ENCODE measurements at places on chromosomes 3 and 15.

- peak; percentile 8 for DNase-seq
Observed at GRCh38 chr3:126034481-126035361, 49.2 kb downstream of the SLC41A3 start.

- no peak for DNase-seq
Observed at GRCh38 chr15:81294516-81294880, 29.4 kb downstream of the STARD5 start.

DNA sequence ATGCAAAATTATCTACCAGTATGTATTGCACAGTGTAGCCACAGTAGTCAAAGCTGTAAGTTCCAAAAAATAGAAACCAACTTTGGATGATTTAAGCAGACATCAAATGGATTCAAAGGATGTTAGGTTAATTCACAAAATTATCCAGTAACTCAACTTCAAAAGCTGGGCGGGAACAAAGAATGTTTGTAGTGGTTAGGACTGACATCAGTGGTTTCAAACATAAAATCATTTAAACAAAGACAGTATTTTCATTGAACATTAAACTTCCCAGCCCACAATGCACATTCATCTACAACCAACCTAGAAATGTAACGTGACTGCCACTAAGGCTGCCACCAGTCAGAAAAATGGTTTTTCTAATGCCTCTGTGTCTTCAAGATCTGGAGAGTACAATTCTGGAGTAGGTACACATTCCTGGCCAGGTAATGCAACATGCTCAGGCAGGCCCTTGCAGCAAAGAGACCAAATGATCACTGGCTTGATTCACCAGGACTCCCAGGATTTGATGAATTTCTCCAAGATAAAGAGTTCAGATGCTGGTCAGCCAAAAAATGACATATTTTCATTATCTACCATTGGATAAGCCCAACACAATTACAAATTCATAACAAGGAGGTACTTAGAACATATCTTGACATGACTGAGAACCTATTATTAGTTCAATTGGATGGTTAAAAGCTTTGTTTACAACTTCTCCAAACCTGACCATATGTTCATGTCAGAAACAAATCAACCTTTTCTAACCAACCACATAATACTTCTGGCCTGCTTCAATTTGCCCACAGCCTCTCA, 189.8 kb upstream of the CNTN4 start:
- no peak for DNase-seq

DNA sequence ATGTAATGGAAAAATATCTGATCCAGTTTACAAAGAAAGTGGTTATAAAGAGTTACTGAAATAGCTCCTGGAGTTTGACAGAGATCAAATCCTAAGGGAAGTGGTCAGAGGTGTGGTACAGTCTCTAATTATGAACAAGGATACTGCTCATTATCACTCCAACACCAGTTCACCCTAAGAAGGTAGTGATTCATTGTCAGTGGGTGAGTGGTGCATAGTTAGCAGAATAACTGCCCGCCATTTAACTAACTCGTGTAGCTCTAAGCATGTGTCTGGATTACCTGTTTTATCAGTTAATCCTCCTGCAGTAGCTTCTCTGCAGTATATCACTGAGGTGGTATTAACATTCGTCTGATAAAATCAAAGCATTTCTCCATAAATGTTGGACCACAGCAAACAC, 700.1 kb downstream of the NLGN1 start:
- DNase-seq, result no peak

- peak; percentile 69 for DNase-seq
Observed at GRCh38 chr3:141452045-141452444, 34.8 kb upstream of the RASA2 start.

DNA sequence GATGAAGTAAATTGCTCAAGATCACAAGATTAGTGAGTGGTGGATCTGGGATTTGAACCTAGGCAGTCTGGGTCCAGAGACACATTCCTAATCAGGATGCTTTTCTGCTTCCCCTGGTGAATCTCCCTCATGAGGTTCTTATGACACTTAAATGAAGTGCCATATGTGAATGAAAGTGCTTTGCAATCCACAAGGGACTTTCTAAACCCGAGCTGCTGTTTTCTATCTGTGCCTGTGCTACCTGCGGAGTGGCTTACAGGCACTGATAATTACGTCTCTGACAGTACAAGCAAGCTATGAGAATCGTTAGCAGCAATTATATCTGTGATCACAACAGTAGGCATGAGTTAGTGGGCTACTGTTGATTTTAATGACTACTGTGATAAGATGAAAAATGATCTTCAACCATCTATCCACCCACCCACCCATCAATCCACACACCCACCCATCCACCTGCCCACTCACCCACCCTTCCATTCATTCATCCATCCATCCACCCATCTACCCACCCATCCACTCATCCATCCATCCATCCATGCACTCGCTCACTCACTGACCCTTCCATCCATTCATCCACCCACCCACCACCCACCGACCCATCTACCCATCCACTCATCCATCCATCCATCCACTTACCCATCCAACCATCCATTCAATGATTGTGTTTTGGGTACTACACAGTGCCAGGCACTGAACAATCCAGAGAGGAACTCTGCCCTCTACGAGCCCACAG, 51.8 kb downstream of the ATP2B2 start:
- no peak for DNase-seq

DNA sequence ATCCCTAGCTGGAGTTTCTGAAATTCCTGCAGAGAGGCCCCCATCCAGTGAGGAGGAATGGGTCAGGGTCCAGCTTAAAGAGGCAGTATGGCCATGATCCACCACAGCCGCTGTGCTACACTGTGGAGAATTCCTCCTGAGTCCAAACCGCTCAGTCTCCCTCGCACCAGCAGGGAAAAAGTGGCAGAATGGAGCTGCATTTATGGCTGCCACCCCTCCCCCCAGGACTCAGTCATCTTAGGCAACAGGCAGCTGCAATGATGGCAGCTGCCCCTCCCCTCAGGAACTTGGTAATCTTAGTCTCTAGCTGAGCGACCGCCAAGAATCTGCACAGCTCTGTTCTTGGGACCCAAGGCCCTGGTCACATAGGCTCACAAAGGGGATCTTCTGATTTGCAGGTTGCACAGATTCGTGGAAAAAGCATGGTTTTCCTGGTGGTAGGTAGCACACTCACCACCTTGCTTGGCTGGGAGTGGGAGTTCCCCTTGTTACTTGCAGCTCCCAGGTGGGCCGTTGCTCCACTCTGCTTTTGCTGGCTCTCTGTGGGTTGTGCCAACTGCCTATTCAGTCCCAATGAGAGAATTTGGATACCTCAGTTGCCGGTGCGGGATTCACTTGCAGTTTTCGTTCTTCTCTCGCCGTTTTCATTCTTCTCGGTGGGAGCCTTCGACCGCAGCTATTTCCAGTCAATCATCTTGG, 204.1 kb downstream of the STXBP5L start:
- no peak for DNase-seq

GRCh38 chr3:133444423-133444774, 44.5 kb downstream of the BFSP2 start:
- DNase-seq, result no peak

DNA sequence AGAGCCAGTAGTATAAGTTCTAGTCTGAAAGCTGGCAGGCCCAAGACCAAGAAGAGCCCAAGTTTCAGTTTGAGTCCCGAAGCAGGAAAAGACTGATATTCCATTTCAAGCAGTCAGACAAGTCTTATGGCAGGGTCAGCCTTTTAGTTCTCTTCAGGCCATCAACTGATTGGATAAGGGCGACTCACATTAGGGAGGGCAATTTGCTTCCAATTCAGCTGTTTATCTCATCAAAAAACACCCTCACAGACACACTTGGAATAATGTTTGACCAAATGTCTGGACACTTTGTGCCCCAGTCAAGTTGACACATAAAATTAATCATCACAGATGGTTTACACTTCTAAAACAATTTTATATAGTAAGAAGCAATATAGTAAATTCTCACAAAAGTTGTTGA, 69.7 kb downstream of the UBE2E2 start:
- DNase-seq, result no peak
